Cardiac atrium fibroblast (primary cell): ENCODE measurements at places on chromosomes 12 and 14. TPM values are rescaled to one million over a fixed set of nuclear protein-coding genes. Genes with fewer than 3 reads are reported as not detected.

The CIDEB gene
- total RNA-seq = 0.18 and 2.8 TPM in 2 replicates

The CIT gene
- total RNA-seq = 2.0 and 7.0 TPM in 2 replicates

The ASB2 gene
- total RNA-seq = not detected in 2 replicates

The LETMD1 gene
- total RNA-seq = 33.9 and 34.8 TPM in 2 replicates

The NTN4 gene
- 60.3 and 71.1 TPM in 2 replicates for total RNA-seq
